Pulmonary artery endothelial cell (primary cell): ENCODE measurements at places on chromosomes 4 and X. TPM values are rescaled to one million over a fixed set of nuclear protein-coding genes. Genes with fewer than 3 reads are reported as not detected.

GRCh38 chrX:37918168-37918567 lies 70.8 kb upstream of the DYNLT3 start:
- DNase-seq, result no peak

DNA sequence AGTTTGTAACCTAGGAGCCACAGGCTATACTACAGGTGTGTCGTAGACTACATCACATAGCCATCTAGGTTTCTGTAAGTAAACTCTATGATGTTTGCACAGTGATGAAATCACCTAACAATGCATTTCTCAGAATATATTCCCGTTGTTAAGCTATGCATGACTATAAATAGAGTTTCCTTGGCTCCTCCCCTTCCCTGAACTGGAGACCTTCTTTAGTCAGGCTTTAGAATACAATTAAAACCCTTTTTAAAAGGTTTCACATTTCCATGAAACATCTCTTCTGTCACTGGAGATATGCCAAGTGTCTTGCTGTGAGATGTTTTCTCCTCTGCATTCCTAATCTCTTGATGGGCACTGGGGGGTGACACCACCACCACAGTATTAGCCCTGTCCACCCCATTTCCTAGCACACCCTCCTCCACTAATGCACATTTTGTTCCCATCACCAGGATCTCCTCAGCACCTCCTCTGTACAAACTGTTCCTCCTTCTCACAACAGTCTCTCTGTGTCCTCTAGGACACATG lies 334.6 kb upstream of the CPEB2 start:
- DNase-seq, result no peak

- no peak for DNase-seq
Measured at GRCh38 chrX:81662381-81662780, 460.5 kb downstream of the SH3BGRL start.

GRCh38 chrX:12076046-12076445 lies 62.2 kb upstream of the FRMPD4 start:
- no peak for DNase-seq

DNA sequence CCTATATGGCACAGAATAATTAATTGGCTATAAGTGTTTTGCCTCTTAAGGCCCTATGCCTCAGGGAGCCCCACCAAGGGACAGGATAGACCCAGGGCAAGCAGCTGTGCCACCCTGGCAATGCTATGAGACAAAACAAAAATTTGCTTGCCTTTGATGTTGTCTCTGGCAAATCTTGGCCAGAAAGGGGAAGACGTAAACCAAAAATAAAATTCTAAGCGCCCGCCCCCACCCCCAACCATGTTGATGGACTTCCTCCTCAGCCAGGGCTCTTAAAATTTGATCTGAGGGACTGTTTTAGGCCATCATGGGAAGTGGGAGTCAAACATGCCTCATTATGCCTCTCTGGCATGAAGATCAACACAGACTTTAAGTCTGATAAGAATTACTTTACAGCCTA lies 130.5 kb upstream of the APOOL start:
- no peak for DNase-seq

DNA sequence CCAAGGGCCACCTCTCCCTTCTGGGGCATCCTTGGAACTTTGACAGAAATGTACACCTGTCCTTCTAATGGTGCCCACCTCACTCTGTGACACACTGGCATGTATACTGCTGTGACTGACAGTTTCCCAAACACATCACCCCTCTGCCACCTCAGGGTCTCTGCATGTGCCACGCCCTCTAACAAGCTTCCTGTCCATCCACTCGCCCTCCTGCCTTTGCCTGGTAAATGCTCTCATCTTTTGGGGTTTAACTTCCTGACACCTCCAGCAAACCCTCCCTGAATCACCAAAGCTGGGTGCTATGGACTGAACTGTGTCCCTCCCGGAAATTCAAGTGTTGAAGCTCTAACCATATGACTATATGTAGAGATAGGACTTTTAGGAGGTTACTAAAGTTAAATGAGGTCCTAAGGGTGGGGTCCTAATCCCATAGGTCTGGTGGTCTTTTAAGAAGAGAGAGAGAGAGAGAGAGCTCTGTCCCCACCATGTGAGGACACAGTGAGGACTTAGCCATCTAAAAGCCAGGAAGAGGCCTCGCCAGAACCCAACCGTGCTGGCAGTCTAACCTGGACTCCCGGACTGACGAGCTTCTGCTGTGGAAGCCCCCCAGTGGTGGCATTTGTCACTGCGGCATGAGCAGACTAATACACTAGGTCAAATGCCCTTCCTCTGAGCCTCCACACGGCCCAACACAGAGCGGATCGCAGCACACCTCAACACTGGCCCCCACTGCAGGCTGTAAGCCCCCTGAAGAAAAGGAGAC lies 95.6 kb downstream of the AFAP1 start:
- DNase-seq, result peak; percentile 78

DNA sequence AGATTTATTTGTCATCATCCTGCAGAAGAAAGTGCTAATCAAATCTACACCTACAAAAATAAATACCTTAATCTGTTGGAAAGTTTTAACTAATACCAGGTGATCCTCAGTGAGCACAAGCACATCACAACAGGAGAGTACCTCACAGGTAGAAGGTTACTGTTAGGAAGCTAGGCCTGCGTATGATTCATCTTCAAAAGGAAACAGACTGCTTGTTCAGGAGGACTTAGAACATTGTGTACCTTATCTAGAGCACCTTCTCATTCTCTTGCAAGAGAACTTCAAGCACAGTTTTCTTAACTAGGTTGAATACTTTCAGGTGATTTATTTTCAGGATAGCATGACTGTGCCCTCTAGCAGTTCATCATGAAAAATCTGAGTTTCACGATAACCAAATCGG lies 54.2 kb downstream of the MND1 start:
- DNase-seq, result no peak

The CENPVL2 gene
- not detected in 2 replicates for total RNA-seq
